RPMI7951 (cell line): ENCODE measurements at places on chromosomes 4 and X.

- DNase-seq: no peak
Observed at GRCh38 chr4:85448906-85449890, 25.8 kb upstream of the ARHGAP24 start.

DNA sequence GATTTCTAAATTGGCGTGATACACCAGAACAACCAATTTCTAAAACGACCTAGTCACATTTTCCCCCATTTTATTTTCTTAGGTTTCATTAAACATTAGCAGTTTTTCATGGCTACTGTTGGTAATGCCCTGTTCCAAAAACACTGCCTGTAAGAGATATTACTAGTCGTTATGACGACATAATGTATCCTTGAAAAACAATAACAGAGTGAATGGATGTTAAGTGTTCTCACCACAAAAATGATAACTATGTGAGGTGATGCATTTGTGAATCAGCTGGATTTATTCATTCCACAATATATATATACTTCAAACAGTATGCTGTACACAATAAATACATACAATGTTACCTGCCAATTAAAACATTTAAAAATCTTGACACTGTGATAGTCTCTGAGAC, 1147.6 kb upstream of the PCDH10 start:
- no peak for DNase-seq

GRCh38 chrX:24026432-24026831, 554 bp downstream of the KLHL15 start:
- peak; percentile 18 for DNase-seq

GRCh38 chrX:117636826-117637225, 479.8 kb downstream of the KLHL13 start:
- DNase-seq: no peak

DNA sequence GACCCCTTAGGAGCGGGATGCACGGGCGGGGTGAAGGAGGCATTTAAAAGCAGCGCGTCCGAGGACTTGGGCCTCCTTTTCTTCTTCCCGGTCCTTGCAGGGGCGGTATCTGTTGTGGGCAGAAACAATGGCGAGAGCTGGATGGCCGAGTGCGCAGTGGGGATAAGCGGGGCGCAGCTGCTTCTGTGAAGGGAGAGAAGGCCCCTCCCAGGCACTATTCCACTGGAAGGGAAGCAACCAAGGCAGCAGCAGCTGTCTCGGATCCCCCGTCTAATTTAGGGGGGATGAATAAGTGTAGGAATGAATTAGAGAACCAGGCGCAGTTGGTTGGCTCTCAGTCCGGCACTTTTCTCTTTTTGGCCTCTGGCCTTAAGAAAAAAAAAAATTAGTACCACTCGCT, 995 bp downstream of the SMARCA5 start:
- DNase-seq: peak; percentile 46

DNA sequence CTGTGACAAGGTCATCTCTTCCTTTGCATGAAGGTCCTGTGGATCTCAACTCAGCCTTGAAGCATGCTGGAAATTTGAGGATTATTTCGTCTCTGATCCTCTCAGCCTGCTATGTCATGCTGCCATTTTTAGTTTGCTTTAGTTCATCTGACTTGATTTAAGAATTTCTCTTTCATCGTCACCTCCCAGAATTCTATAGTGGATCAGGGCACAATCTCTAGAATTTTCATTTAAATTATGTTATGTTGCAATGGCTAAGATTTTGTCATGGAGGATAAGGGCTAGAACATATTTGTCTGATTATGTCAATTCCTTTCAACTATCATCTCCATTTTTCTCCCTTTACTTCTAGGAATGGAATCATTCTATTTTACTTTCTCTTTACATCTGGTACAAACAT, 98.8 kb downstream of the PCDH10 start:
- DNase-seq: no peak

- no peak for DNase-seq
Observed at GRCh38 chr4:138892483-138893407, 122.8 kb upstream of the NOCT start.

DNA sequence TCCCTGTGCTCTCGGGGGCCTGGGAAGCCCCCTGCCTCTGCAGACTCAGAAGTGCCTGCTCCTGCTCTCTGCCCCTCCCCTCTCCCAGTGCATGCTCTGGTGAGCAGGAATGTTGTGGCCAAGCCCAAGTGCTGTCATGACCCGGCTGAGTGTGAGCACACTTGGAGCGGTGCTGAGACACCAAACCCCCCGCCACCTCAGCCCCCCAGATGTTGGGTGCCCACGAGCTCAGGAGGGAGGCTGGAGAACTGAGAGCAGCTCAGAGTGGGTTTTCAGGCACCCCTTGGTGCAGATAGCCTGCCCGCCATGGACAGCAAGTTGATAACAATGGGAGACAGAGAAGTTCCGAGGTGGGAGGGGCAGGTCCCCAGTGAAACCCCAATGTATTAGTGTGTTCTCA, 477.4 kb downstream of the ACTRT1 start:
- no peak for DNase-seq

DNA sequence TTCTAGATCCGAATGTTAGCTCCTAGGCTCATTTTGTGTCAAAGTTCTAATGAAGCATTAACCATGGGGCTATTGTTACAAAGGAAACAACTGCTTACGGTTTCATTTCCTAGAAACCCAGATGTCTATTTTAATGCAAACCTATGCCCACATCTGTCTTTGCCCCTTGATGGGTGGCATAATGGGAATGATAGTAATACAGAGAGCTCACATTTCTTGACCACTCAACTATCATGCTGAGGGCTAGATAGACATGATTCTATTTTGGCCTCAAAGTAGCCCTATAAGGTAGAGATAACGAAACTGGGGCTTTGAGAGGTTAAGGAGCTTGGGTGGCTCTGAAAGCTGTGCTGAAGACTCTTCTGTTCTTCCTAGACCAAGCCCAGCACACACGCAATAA, 1.9 kb downstream of the TLR7 start:
- DNase-seq: no peak

- no peak for DNase-seq
Observed at GRCh38 chrX:70477734-70478075, 33.1 kb downstream of the DLG3 start.

DNA sequence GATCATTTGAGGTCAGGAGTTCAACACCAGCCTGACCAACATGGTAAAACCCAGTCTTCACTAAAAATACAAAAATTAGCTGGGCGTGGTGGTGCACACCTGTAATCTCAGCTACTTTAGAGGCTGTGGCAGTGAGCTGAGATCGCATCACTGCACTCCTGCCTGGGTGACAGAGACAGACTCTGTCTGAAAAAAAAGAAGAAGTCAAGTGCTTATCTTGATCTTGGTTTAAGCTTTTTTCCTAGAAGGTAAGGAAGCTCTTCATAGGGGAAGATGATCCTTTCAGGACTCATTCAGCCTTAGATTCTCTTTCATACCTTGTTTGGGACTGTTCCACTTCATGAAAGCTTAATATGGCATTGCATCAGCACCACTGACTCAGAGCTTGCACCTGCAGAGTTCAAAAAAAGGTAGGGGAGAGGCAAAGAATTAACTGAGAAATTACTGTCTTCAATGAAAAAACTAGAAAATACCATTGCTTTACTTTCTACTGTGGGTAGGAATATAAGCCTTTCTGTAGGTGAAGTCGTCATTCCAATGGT, 70.8 kb upstream of the EPGN start:
- DNase-seq: no peak

- no peak for DNase-seq
Observed at GRCh38 chrX:119343856-119344255, 55.3 kb upstream of the SLC25A43 start.

DNA sequence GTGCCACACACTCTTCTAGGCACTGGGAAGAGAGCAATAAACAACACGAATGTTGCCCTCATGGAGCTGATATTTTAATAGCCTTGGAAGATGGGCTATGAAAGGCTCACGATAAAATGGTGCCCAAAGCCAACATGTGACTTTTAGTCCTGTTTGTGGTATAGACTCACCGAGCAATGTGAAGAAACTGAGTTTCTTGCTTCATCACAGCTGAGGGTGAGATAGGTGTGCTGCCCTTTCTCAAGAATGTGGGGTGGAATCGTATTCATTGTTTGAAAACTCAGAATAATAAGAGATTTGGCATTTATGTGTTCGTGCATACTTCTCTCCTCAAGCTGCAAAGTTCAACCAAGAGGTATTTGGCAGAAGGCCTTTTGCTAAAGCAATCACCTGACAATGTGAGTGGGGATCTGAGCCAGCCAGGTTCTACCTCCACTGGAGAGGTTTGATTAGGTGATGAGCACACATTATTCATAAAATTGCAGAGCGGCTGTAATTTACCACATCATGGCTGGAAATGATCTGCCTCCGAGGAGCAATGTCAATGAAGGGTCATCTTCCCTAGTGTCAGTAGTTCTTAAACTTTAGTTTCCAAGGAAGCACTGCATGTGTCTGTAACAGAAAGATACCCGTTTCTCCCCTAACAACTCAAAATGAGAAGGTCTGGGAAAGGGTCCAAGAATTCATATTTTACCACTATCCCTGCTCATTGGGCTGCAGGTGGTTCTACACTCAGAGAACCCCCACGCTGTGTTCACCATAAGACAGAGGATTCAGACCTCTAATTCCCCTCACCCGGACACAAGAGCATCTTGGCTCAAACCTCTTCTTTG, 41.9 kb upstream of the CBR4 start:
- DNase-seq: no peak

DNA sequence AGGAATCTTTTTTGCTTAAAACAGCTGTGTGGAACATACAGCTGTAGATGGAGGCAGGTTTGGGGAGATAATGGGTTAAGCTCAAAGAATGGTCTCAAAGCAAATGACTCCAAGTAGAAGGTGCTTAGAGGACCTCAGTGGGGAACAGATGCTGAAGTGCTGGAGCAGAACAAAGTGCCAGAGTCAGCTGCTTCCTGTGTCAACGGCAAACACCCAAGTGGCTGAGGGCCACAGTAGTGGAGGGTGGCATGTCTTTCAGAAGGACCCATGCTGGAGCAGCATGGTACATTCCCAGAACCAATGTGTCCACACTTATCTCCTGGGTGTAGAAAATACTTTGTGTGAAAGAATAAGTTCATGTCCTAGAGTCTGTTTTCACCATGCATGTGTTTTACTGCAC, 197.5 kb downstream of the CCNG2 start:
- no peak for DNase-seq

DNA sequence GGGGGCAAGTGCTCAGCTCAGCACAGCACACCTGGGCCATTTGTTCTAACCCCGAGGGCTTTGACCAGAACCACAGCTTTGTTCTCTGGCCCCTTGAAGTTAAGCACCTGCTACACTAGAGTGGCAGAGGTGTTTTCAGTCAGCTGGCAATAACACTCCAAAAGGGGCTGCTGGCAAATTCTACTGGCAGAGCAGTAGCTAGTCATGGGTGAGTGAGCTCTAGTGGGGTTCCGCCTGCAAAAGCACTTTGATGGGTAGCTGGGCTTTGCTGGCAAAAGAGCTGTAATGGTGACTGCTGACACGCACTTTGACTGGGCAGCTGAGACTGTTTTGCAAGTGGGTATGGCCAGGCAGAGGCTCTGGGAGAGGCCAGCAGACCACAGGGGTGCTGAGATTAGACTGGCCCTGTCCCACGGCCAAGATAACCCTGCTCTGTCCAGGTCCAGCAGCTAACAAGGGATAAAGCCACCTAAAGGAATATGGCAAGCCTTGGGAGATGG, 65.2 kb upstream of the TENT5D start:
- no peak for DNase-seq

DNA sequence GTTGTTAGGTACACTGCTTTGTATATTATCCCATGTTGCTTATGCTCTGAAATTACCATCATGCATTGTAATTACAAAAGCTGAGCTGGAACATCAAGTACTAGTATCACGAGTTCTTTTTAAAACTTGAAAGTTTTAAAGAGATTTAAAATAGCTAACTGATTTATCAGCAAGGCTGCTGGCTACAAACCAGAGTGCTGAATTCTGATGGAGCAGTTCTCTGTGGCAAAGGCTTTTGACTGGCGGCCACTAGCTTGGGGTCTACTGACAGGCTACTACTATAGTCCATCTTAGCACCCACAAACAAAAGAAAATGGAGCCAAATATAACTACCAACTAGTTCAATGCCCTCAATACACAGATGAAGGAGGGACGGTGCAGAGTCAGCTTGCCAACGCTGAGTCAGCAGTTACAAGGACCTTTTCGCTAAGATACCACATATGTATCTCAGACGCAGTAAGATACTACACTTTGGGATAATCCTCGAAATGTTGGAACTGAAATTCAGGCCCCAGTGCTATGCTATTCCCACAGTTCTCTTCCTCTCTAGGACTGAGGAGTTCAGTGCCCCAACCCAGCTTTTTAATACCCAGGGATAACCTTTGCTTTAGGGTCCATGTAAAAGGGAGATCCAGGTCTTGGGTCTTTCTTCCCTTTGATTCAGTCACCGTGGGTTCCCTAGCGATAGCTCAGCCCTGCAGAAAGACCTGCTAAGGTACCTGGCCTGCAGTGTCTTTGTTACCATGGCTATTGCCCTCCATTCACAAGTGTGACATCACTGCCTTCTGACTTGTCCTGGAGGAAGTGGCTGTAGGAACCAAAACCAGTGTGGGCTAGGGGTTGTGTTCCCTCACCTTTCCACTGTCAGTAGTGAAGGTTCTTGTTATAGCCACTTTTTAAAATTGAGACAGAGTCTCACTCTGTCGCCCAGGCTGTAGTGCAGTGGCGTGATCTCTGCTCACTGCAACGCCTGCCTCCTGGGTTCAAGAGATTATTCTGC, 22.8 kb downstream of the MFAP3L start:
- no peak for DNase-seq

- no peak for DNase-seq
Observed at GRCh38 chrX:40579900-40580536, 752 bp upstream of the ATP6AP2 start.

GRCh38 chr4:112284166-112284565, 1.5 kb downstream of the TIFA start:
- peak; percentile 7 for DNase-seq

GRCh38 chrX:141176586-141177451, at the start of gene LDOC1:
LDOC1 (minus strand) TSS chrX:141177129; CDS start chrX:141177021, 108 bp downstream.
- DNase-seq: peak; percentile 62

DNA sequence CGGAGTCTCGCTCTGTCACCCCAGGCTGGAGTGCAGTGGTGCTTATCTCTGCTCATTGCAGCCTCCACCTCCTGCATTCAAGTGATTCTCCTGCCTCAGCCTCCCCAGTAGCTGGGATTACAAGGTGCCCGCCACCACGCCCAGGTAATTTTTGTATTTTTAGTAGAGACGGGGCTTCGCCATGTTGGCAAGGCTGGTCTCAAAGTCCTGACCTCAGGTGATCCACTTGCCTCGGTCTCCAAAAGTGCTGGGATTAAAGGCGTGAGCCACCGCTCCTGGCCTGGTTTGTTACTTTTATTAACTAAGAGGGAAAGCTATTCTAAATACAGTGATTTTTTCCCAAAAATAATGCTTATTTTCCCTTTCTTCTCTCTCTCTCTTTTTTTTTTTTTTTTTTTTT, 866 bp upstream of the CENPE start:
- no peak for DNase-seq

DNA sequence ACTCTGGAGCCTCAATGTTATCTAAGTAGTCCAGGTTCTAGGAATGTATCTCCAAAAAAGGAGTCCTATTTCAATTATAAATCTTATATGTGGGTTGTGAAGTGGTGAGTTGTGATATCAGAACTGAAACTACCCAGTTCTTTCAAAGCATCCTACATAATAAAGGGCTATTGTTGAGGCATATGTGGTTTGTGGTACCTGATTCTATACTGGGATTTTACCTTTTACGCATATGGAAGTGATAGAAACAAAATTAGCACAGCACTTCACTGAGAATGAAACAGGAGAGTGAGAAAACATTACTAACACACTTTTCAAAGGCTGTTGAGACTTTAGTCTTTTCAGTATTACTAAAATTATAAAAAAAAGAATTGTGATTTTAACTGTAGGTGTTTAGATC, 417.7 kb upstream of the GALNT7 start:
- DNase-seq: no peak

- DNase-seq: no peak
Observed at GRCh38 chr4:42638993-42639392, 17.9 kb downstream of the ATP8A1 start.
